ENCODE measurements at places on chromosomes 5 and 9. TPM values are rescaled to one million over a fixed set of nuclear protein-coding genes. Genes with fewer than 3 reads are reported as not detected.

Gene RAPGEF6
- 39.4 TPM for total RNA-seq

Gene NKD2
- total RNA-seq = 0.41 TPM

Gene NR2F1-AS1
- total RNA-seq = 2.7 TPM

DNA sequence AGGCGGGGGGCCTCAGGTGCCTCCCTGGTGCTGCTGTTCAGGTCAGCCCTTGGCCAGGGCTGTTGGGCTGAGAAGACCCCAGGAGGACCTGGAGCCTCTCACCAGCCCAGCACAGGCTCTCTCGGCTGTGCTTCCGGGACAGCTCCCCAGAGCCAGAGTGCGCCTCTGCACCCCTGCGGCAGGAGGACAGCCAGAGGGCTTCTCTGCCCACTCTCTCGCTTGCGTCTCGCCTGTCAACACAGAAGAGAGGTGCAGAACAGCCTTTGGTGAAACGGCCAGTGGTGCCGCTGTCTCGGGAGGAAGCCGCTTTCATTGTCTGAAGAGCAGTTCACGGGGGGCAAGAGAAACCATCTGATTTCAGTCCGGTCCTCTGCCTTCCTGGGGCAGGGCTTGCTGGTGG is 3.8 kb upstream of the NACC2 start:
- no peaks in the 10 kb centered on the region for H3K36me3 ChIP-seq
- peaks cover 9% of the 10 kb centered on the region for H3K4me1 ChIP-seq
- no peak overlapping the region for H3K27ac ChIP-seq
- H3K27me3 ChIP-seq = peaks cover 18% of the 10 kb centered on the region
- no peak for DNase-seq
- no peak overlapping the region for H3K4me3 ChIP-seq

DNA sequence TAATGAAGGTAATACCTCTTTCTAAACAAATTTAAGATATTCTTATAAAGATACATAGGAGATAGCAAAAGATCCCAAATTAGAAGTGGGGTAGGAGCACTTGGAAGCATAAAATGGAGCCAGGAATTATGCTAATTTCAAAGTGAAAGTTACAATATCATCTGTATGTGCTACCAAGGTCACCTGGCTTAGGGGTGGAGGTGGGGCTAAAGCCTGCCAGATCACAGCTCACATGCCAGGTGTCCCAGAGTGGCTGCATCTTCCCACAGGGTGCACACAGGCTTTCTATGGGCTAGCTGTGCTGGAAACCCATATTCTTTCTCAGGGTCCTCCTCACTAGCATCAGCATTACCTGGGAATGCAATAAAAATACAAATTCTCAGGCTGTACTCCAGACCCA is 118.2 kb upstream of the TXNDC8 start:
- H3K4me1 ChIP-seq = no peaks in the 10 kb centered on the region
- H3K27ac ChIP-seq = no peak overlapping the region
- no peak for DNase-seq
- H3K36me3 ChIP-seq = no peaks in the 10 kb centered on the region
- H3K4me3 ChIP-seq = no peak overlapping the region

DNA sequence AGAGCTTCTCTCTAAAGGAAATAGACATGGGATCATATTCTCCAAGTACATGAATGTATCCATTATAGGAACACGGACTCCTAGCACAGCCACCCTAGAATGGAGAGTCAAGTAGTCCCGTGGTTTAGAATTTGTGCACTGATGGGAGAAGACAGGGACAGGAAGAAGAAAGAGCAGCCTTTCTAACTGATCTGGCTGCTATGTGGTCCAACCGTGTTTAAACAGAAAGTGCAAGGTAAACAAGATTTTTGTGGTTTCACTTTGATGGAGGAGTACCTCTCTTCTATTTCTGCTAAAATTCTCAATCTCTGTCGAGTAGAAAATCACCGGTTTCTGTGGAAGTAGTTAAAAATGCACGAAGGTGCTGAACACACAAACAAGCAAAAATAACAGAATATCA is 171.3 kb downstream of the ST8SIA4 start:
- no peaks in the 10 kb centered on the region for H3K4me1 ChIP-seq
- no peak overlapping the region for H3K27ac ChIP-seq
- H3K36me3 ChIP-seq = no peaks in the 10 kb centered on the region
- H3K4me3 ChIP-seq = no peak overlapping the region
- DNase-seq = no peak

- H3K27ac ChIP-seq = no peak overlapping the region
- DNase-seq = no peak
- peaks cover 14% of the 10 kb centered on the region for H3K4me1 ChIP-seq
- no peaks in the 10 kb centered on the region for H3K36me3 ChIP-seq
- no peak overlapping the region for H3K4me3 ChIP-seq
Measured at GRCh38 chr5:123204251-123204650, 115.2 kb downstream of the PRDM6 start.

GRCh38 chr9:87189006-87189405 is 241.7 kb upstream of the GAS1 start:
- no peak overlapping the region for H3K4me3 ChIP-seq
- H3K4me1 ChIP-seq = no peaks in the 10 kb centered on the region
- no peak for DNase-seq
- H3K27me3 ChIP-seq = no peaks in the 10 kb centered on the region
- no peak overlapping the region for H3K27ac ChIP-seq

DNA sequence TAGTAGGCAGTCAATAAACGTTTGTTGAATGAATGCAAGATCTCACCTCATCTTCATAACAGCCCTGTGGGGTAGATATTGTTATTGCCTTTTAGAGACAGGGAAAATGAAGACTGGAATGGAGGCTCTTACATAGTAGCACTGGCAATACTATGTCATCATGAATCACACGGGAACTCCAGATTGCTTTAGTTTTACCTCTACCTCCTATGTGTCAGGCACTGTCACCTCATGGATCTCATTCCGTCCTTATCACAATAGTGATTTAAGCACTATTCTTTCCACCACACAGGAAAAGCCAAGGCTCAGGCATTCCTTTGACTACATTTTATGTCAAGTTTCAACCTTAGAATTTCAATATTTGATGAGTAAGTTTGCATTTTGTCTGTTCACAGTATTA is 2.9 kb upstream of the EPB41L4B start:
- H3K27me3 ChIP-seq = peaks cover 12% of the 10 kb centered on the region
- H3K36me3 ChIP-seq = no peaks in the 10 kb centered on the region
- no peak for DNase-seq
- H3K4me3 ChIP-seq = no peak overlapping the region
- H3K4me1 ChIP-seq = peaks cover 1% of the 10 kb centered on the region

GRCh38 chr9:113513536-113513935 is 50.0 kb downstream of the RGS3 start:
- peaks cover 26% of the 10 kb centered on the region for H3K4me1 ChIP-seq
- H3K4me3 ChIP-seq = no peak overlapping the region
- H3K27ac ChIP-seq = no peak overlapping the region
- H3K36me3 ChIP-seq = no peaks in the 10 kb centered on the region

- H3K36me3 ChIP-seq = no peaks in the 10 kb centered on the region
- no peak overlapping the region for H3K4me3 ChIP-seq
- no peaks in the 10 kb centered on the region for H3K4me1 ChIP-seq
- H3K27me3 ChIP-seq = peaks cover 11% of the 10 kb centered on the region
Measured at GRCh38 chr9:21576331-21577189, 94.4 kb upstream of the IFNE start.

DNA sequence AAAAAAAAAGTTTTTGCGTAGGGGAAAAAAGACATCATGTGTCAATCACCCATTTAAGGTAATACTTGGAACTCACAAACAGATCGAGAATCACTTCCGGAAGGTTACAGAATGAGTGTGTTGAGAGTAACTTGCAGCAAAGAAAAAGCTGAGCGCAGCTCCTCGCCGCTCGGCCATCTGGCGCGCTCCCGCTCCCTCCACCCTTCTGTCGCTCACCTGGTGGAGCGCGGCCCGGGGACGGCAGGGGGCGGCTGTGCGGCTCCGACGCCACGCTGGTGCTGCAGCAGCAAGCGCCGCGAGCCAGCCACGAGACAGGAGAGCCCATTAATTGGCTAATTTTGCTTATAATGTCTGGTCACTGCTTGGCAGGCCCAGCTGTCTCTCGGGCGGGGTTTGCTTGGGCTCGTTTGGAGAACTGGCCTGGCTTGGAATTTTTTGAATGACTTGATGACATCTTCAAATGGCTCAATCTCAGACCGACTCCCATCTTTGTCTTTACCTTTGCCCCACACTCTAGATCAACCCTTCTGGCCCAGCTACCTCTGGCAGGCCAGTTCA is 601.8 kb downstream of the CCDC171 start:
- no peaks in the 10 kb centered on the region for H3K36me3 ChIP-seq
- H3K27me3 ChIP-seq = no peaks in the 10 kb centered on the region
- no peak overlapping the region for H3K27ac ChIP-seq
- H3K4me3 ChIP-seq = peak overlapping the region; percentile 9
- H3K4me1 ChIP-seq = no peaks in the 10 kb centered on the region
